ENCODE measurements at places on chromosomes 11 and 22. TPM values are rescaled to one million over a fixed set of nuclear protein-coding genes. Genes with fewer than 3 reads are reported as not detected.

- DNase-seq, result no peak
- H3K27ac ChIP-seq, result no peak overlapping the region
- H3K4me1 ChIP-seq, result no peaks in the 10 kb centered on the region
- no peaks in the 10 kb centered on the region for H3K27me3 ChIP-seq
Observed at GRCh38 chr22:22938672-22939587, 51.3 kb downstream of the IGLL5 start.

DNA sequence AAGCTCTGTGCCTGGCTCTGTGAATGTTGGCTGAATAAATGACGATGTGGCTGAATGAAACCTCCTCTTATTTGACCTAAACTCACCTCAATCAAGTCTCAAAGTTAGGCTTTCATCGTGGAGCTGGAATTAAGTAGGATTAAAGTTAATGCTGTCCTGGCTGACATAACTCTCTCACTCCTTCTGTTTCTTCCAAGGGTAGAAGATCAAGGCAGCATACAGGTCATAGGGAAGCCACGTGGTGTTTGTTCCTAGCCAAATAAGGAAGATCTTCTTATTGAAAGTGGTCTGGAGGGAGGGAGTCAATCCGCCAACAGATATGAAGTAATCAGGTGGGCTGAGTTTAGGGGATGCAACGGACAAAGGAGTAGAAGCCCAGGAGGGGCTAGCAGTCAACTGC lies 59.5 kb downstream of the TRIM29 start:
- no peaks in the 10 kb centered on the region for H3K4me1 ChIP-seq
- H3K4me3 ChIP-seq, result no peak overlapping the region
- no peak for DNase-seq
- no peak overlapping the region for H3K27ac ChIP-seq
- H3K36me3 ChIP-seq, result no peaks in the 10 kb centered on the region
- peaks cover 2% of the 10 kb centered on the region for H3K27me3 ChIP-seq

- peaks cover 18% of the 10 kb centered on the region for H3K4me1 ChIP-seq
- peak overlapping the region; percentile 94 for H3K4me3 ChIP-seq
- no peaks in the 10 kb centered on the region for H3K27me3 ChIP-seq
- DNase-seq, result no peak
- peak overlapping the region; percentile 97 for H3K27ac ChIP-seq
Observed at GRCh38 chr11:90223248-90223585, 368 bp upstream of the CHORDC1 start.

- H3K36me3 ChIP-seq, result no peaks in the 10 kb centered on the region
- H3K27ac ChIP-seq, result no peak overlapping the region
- no peak overlapping the region for H3K4me3 ChIP-seq
- H3K4me1 ChIP-seq, result peaks cover 58% of the 10 kb centered on the region
- no peaks in the 10 kb centered on the region for H3K27me3 ChIP-seq
Observed at GRCh38 chr11:11857769-11858168, 16.0 kb downstream of the USP47 start.

GRCh38 chr11:128294001-128294670 lies 293.2 kb downstream of the ETS1 start:
- no peak overlapping the region for H3K4me3 ChIP-seq
- no peaks in the 10 kb centered on the region for H3K36me3 ChIP-seq
- H3K4me1 ChIP-seq, result peaks cover 60% of the 10 kb centered on the region
- peak; percentile 45 for DNase-seq
- no peaks in the 10 kb centered on the region for H3K27me3 ChIP-seq

- no peaks in the 10 kb centered on the region for H3K36me3 ChIP-seq
- no peak overlapping the region for H3K27ac ChIP-seq
- no peaks in the 10 kb centered on the region for H3K4me1 ChIP-seq
- no peak overlapping the region for H3K4me3 ChIP-seq
- peaks cover 3% of the 10 kb centered on the region for H3K27me3 ChIP-seq
Observed at GRCh38 chr11:119518746-119519730, 96.1 kb upstream of the THY1 start.

DNA sequence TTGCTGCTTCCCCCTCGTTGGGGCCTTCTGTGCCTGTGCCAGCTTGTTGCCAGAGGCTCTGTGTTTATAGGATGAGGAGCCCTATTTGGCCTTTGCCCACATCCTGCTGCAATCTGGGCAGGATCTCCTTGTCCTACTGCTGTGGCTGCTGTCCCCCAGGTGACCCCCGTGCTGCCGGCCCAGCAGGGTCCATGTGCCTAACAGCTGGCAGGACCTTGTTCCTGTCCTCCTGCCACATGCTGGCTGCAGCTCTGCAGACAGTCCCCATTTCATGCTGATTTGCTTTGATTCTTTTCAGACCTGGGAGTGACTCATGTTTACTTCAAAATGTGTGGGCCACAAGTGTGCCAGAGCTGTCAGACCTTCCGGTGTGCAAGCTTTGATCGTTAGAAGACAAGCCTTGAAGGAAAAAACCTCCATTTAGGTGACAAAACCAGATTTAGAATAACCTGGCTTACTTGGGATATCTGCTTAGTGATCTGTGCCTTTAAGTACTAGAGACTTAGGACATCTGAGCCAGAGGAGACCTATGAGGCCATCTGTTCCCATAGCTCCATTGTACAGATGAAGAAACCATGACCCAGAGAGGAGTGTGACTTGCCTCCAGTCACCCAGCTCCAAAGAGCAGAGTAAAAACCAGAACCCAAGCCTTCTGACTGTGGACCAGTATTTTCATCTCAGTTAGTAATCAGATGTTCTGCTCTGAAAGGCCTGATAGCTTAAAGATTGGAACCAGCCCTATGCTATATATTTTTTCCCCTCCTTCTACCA lies 11.1 kb downstream of the NAV2 start:
- H3K27me3 ChIP-seq, result no peaks in the 10 kb centered on the region
- H3K27ac ChIP-seq, result no peak overlapping the region
- peaks cover 27% of the 10 kb centered on the region for H3K4me1 ChIP-seq
- H3K4me3 ChIP-seq, result no peak overlapping the region
- peak; percentile 49 for DNase-seq

DNA sequence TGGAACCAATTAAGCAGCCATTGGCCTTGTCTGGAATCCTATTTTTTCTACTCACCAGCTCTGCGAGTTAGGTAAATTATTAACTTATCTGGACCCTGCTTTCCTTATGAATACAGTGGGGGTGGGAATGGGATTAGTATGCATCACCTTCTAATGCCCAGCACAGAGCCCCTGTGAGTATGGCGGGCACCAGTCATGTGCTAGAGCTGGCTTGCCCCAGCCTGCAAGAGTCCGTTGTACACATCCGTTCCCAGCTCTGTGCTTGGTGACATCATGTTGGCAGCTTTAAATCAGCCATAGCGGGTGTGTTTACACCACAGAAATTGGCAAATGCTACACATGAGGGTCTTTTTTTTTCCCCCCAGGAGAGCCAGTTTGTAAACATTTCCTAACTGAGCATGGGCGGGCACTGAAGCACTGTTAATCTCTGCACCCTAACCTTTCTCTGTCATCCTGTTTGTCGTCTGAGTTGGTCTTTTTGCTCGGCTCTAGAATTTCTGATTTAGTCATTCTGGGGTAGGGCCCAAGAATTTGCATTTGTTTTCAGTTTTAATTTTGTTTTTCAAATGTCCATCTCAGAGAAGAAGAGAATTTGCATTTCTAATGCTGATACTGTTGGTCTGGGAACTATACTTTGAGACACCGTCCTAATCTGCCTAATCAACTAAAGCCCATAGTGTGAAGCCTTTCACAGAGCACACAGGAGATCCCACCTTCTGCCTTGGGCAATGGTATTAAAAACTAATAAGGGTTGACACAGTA lies 130.3 kb upstream of the TBCEL start:
- no peaks in the 10 kb centered on the region for H3K27me3 ChIP-seq
- DNase-seq, result no peak
- H3K4me3 ChIP-seq, result no peak overlapping the region
- H3K4me1 ChIP-seq, result no peaks in the 10 kb centered on the region

DNA sequence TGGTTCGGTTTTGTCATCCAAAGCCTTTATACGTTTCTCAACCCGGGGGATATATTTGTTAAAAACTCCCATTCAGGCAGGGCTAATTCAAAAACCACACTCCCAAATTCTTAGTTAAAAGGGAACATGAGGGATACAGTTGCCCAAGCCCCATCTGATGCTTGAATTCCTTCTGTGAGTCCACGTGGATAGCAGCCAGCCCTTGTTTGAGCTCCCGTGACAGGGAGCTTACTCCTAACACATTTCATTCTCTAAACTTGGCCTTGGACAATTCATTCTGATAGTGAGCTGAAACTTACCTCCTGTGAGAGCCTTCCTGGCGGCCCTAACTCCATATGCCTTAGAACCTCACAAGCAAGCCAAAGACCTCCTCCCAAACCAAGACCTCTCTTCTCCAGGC lies 357.5 kb downstream of the TENM4 start:
- DNase-seq, result no peak
- H3K4me1 ChIP-seq, result no peaks in the 10 kb centered on the region
- no peak overlapping the region for H3K4me3 ChIP-seq
- H3K27me3 ChIP-seq, result no peaks in the 10 kb centered on the region
- H3K36me3 ChIP-seq, result no peaks in the 10 kb centered on the region

- DNase-seq, result no peak
- H3K4me3 ChIP-seq, result no peak overlapping the region
- H3K27ac ChIP-seq, result no peak overlapping the region
- H3K4me1 ChIP-seq, result no peaks in the 10 kb centered on the region
Observed at GRCh38 chr11:33887886-33888285, 4.0 kb downstream of the LMO2 start.

- H3K4me3 ChIP-seq, result no peak overlapping the region
- H3K36me3 ChIP-seq, result no peaks in the 10 kb centered on the region
- no peak overlapping the region for H3K27ac ChIP-seq
Observed at GRCh38 chr11:78987748-78988147, 413.1 kb upstream of the NARS2 start.

GRCh38 chr11:133844217-133844616 lies 1.1 kb downstream of the SPATA19 start:
- H3K4me3 ChIP-seq, result no peak overlapping the region
- H3K27me3 ChIP-seq, result no peaks in the 10 kb centered on the region
- H3K4me1 ChIP-seq, result no peaks in the 10 kb centered on the region
- H3K36me3 ChIP-seq, result no peaks in the 10 kb centered on the region
- H3K27ac ChIP-seq, result no peak overlapping the region

DNA sequence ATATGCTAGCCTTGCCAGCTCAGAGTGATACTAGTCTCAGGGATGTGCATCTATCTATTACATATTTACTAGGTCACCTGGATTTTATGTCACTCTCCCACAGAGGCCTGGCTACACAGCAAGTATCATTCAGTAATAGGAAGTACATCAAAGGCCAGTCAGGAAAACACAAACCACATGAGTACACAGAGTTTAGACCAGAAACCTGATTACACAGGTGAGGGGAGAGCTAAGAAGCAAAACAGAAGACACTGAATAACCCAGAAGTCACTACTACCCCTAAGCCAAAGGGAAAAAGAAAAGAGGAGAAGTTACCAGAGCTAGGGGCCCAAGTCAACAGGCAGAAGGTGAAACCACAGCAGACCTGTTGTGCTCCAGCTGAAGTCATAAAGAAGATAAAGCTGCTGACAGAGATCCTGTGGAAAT lies 13.3 kb downstream of the LPXN start:
- H3K36me3 ChIP-seq, result peaks cover 13% of the 10 kb centered on the region
- no peak for DNase-seq
- H3K4me1 ChIP-seq, result no peaks in the 10 kb centered on the region
- no peak overlapping the region for H3K4me3 ChIP-seq
- no peak overlapping the region for H3K27ac ChIP-seq
- no peaks in the 10 kb centered on the region for H3K27me3 ChIP-seq

DNA sequence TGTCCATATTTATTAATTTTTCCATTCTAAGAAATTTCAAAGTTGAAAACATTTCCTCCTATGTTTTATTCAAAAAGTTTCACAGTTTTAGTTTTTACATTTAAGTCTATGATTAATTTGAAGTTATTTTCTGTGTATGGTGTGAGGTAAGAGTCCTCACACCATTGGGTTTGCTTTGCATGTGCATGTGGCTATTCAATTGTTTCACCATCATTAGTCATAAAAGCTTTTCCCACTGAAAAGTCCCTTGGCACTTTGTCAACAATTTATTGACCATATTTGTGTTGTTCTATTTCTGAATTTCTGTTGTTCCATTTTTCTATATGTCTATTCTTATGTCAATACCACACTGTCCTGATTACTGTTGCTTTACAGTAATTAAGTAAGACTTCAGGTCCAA lies 186.5 kb downstream of the KIF18A start:
- no peak for DNase-seq
- H3K36me3 ChIP-seq, result no peaks in the 10 kb centered on the region
- no peaks in the 10 kb centered on the region for H3K27me3 ChIP-seq
- H3K4me1 ChIP-seq, result no peaks in the 10 kb centered on the region
- H3K27ac ChIP-seq, result no peak overlapping the region

GRCh38 chr11:279040-279965 lies 1.1 kb downstream of the NLRP6 start:
- no peaks in the 10 kb centered on the region for H3K36me3 ChIP-seq
- peaks cover 36% of the 10 kb centered on the region for H3K27me3 ChIP-seq
- H3K4me1 ChIP-seq, result no peaks in the 10 kb centered on the region
- peak overlapping the region; percentile 5 for H3K4me3 ChIP-seq

- H3K27ac ChIP-seq, result no peak overlapping the region
- peaks cover 17% of the 10 kb centered on the region for H3K4me1 ChIP-seq
- no peak for DNase-seq
Observed at GRCh38 chr11:3955299-3955665, 99.8 kb downstream of the STIM1 start.

DNA sequence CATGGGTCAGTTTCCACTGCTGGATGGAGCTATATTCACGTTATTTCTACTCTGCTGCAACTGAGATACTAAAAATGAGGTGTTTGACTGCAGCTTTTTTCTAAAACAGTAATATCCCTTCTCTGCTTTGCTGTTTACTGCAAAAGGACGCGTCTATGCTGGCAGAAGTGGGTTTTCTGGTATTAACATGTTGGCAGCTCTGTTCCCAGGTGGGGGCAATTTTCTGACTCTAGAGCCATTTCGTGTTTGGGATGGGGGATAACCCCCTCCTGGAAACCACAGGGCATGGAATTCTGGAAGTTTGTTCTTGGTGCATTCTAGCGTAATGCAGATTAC lies 4.9 kb downstream of the GRK2 start:
- H3K27me3 ChIP-seq, result no peaks in the 10 kb centered on the region
- DNase-seq, result no peak
- H3K27ac ChIP-seq, result peak overlapping the region; percentile 78
- H3K4me1 ChIP-seq, result peaks cover 64% of the 10 kb centered on the region
- no peak overlapping the region for H3K4me3 ChIP-seq

DNA sequence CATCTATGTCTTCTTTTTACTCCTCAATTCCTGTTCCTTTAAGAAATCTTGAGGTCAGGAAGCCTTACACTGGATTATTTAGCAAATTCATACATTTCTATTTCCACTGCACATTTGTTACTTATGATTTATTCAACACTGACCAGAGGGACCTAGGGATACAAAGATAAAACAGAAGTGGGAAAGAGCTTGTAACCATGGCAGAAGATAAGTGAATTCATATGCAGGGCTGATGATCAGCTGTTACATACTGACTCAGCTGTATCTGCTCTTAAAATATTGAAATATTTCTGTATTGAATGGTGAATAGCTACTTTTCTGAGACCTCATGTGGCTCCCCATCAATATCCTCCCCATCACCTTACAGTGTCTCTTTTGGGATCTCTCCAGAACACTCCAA lies 25.2 kb downstream of the HORMAD2 start:
- H3K36me3 ChIP-seq, result no peaks in the 10 kb centered on the region
- H3K4me1 ChIP-seq, result no peaks in the 10 kb centered on the region
- H3K27me3 ChIP-seq, result no peaks in the 10 kb centered on the region
- DNase-seq, result no peak
- H3K4me3 ChIP-seq, result no peak overlapping the region
- H3K27ac ChIP-seq, result no peak overlapping the region

Gene PIM3
- 131 TPM for total RNA-seq

Gene OR51T1
- total RNA-seq, result not detected

Gene TMA7B
- total RNA-seq, result 0.57 TPM

Gene CACNA1I
- total RNA-seq, result 0.17 TPM

Gene FAM180B
- total RNA-seq, result 0.34 TPM

Gene CPT1A
- 19.4 TPM for total RNA-seq

Gene OR4B1
- not detected for total RNA-seq

Data from lung (tissue), 17 donors.